ENCODE measurements at places on chromosomes 6 and 20.

DNA sequence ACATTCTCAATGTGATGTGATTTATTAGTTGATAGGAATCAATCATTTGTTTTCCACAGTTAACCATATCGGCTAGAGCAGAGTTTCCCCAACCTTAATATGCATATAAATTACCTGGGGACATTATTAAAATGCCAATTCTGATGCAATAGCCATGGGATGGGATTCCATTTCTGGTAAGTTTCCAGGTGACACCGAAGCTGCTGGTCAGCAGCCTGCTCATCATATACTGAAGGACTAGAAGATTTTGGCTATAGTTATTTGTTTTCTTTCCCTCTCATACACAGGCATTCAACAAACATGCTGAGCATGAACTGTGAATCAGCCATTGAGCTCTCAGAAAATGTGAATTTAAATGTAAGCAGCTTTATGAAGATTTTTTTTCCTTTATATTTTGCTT, 35.8 kb downstream of the FBXO5 start:
- no peak for DNase-seq

- no peak for DNase-seq
These were observed at the start of gene CLPSL2 for GRCh38 chr6:35776364-35777215. Gene CLPSL2, plus strand, starts transcription at chr6:35776598. Its CDS starts 21 bp downstream, at chr6:35776619.

DNA sequence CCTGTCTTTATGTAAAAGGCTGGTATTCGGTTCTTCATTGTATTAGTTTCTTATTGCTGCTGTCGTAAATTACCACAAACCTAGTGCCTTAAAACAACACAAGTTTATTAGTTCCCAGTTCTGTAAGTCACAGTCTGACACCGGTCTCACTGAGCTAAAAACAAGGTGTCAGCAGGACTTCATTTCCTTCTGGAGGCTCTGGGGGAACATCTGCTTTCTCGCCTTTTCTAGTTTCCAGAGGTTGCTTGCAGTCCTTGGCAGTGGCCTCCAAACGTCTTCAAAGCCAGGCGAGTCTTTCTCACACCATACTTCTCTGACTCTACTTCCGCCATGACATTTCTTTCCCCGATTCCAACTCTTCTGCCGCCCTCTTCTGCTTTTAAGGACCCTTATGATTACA, 43.0 kb upstream of the ZFAND3 start:
- DNase-seq: no peak

GRCh38 chr6:11585426-11586016, 48.0 kb downstream of the TMEM170B start:
- DNase-seq: no peak

- DNase-seq: no peak
These were observed 209.8 kb downstream of the GJA1 start for GRCh38 chr6:121645100-121645745.

GRCh38 chr6:75748003-75748742, 866 bp upstream of the MYO6 start:
- DNase-seq: no peak

DNA sequence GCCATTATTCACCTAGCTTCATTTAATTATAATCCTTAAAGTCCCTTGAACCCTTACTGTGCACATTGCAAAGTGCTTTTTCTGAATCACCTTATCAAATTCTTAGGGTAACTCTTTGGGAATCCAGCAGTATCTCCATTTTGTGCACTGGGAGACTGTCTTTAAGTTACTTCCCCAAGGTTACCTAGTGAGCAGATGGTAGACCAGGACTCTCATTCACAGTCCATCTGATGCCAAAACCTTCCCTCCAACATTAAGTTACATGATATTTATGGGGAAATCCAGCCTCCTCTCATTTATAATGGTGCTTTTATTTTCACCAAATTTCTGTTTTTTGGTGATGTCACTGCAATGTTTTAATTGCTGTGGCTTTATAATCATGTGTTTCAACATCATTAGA, 75.7 kb downstream of the NCOA7 start:
- no peak for DNase-seq

GRCh38 chr20:10622657-10623418, 51.0 kb downstream of the JAG1 start:
- DNase-seq: no peak

DNA sequence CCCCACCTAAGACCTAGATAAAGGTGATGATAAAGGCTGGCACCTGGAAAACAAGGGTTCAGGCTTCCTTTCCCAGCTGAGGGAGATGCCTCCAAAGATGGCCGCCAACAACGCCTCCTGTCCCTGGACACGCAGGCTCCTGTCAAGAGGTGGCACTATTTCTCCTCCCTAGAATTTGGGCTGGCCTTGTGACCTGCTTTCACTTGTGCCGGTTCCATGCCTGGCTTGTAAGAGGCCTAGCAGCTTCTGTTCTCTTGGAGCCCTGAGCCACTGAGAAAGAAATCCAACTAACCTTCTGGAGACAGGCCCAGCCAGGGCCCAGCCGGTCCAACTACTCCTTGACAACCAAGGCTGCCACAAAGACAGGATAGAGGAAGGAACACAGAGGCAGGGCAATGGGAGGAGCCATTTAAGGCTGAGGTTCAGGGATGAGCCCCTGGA, 60.2 kb upstream of the RALY start:
- no peak for DNase-seq

DNA sequence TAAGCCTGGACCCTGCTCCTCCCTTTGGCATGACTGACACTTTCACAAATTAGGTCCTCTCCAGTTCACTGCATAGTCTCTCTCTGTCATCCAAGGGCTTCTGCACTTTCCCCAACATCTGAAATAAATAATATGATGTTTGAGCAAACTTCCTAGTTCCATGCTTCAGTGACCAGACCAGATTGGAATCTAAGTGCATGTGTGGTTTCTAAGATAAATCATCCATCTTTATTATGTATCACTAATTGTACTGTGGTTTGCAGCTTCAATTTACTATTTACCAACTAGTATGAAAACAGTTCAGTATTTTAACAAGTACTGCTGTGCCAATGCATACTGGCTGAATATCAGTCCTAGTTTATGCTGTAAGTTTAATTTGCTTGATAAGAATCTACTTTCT, 18.7 kb downstream of the SESN1 start:
- no peak for DNase-seq

- no peak for DNase-seq
These were observed 451.2 kb upstream of the JAG1 start for GRCh38 chr20:11124849-11125505.

DNA sequence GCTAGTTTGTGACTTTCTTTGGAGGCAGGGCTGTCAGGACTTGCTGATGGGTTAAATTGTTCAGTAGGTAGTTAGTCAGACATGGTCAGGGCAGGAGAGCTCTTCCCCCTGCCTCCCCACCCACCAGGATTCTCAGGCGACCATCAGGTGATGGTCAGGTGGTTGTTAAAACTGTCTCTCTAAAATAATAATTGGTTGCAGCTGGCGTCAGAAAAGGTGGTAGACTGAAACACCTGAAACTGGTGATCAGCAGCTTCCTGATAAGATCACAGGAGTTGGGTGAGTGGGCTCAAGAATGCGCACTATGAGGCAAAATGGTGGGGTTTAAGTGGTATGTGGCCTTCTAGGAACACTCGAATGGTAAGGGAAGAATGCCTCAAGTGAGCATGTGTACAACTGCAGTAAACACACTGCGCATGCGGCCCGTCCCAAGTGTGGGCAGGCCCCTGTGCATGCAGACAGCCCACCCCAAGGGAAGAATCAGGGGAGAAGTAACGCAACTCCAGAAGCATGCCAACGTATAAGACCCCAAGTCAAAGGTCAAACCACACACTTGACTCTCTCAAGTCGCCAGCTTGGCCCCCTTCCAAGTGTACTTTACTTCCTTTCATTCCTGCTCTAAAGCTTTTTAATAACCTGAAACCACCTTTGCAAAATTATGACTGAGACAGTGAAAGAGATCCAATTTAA, 7.9 kb upstream of the BLCAP start:
- DNase-seq: no peak

- no peak for DNase-seq
These were observed 252.7 kb downstream of the BMP7 start for GRCh38 chr20:57013741-57014140.

GRCh38 chr6:29647927-29648642, 8.8 kb upstream of the MOG start:
- DNase-seq: no peak

Measured in natural killer cell treated with Interleukin-12 subunit alpha and Interleukin-12 subunit beta and Interleukin-15 and Interleukin-18, amount 100 ng/mL, for 72 hours (primary cell).